Nephron progenitor cell (in vitro differentiated cells): ENCODE measurements at places on chromosomes 3 and 15.
A peak's percentile ranks its signal among the peaks of the same experiment; 100 is the strongest.

- peaks cover 30% of the 10 kb centered on the region for H3K4me1 ChIP-seq
- H3K36me3 ChIP-seq, result peaks cover 9% of the 10 kb centered on the region
- H3K27ac ChIP-seq, result no peak overlapping the region
- DNase-seq, result no peak
- no peak overlapping the region for H3K4me3 ChIP-seq
Observed at GRCh38 chr3:56123487-56123886, 344.8 kb downstream of the ERC2 start.

DNA sequence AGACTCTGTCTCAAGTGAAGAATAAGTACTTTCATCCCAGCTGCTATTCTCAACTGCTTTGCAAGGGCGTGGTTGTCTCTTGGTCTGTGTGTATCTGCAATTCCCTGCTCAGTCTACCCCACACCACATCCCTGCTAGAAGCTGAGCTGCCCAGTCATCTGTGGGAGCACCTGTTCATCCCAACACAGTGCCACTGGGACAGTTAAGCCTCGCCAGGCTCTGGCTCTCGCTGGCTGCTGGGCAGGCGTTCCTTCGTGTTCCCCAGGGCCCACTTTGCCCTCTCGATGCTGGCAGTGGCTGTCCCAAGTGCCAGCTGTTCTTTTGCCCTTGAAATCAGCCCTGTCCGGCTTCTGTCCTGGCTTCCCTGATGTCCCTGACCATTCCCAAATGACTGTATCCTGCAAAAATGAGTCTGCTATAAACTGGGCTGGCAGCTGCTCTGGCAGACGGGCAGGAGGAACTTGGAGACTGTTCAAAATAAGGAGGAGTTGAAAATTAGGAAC lies 91.6 kb upstream of the KLHL25 start:
- no peak overlapping the region for H3K27ac ChIP-seq
- H3K4me1 ChIP-seq, result peaks cover 13% of the 10 kb centered on the region
- no peak for DNase-seq
- H3K36me3 ChIP-seq, result no peaks in the 10 kb centered on the region

- no peak overlapping the region for H3K27ac ChIP-seq
- H3K27me3 ChIP-seq, result no peaks in the 10 kb centered on the region
- DNase-seq, result no peak
- H3K36me3 ChIP-seq, result no peaks in the 10 kb centered on the region
- no peak overlapping the region for H3K4me3 ChIP-seq
Observed at GRCh38 chr3:21274079-21274571, 476.9 kb downstream of the ZNF385D start.

DNA sequence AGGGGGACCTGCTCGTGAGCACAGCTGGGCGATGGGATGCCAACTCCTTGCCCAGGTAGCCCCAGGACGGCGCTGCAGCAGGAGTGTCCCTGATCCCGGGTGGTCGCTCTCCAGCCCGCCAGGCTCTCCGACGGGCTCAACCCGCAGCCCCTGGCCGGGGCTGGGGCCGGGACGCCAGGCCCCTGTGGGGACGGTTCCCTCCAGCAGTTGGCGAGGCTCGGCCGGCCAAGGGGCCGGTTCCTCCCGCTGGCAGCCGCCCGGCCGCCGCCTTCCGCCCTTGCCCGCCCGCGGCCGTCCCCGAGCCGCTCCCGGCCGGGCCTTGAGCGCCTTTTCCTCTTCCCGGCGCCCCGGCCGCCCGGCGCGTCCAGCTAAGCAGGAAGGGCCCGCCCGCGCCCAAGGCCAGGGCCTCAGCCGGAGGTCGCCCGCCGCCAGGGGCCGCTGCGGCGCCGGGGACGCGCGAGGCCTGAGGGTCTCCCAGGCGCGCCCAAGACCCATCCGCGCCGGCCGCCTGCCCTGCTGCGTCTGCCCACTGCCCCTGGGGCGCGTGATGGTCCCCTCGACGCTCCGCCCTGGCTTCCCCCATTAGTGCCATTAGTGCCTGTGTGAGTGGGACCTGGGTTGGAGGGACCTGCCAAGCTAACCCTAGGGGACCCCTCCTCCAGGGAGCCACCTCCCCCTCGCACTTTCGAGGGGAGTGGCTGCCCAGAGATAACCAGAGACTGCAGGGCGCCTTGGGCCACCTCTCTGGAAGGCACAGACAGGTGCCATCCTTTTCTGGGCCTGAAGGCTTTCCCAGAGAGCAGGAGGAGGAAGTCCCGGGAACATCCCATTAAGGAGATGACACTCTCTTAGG lies 106.4 kb downstream of the FBLN2 start:
- H3K27me3 ChIP-seq, result peaks cover 65% of the 10 kb centered on the region
- peak; percentile 92 for DNase-seq
- no peaks in the 10 kb centered on the region for H3K36me3 ChIP-seq
- H3K4me1 ChIP-seq, result peaks cover 36% of the 10 kb centered on the region
- H3K27ac ChIP-seq, result no peak overlapping the region

DNA sequence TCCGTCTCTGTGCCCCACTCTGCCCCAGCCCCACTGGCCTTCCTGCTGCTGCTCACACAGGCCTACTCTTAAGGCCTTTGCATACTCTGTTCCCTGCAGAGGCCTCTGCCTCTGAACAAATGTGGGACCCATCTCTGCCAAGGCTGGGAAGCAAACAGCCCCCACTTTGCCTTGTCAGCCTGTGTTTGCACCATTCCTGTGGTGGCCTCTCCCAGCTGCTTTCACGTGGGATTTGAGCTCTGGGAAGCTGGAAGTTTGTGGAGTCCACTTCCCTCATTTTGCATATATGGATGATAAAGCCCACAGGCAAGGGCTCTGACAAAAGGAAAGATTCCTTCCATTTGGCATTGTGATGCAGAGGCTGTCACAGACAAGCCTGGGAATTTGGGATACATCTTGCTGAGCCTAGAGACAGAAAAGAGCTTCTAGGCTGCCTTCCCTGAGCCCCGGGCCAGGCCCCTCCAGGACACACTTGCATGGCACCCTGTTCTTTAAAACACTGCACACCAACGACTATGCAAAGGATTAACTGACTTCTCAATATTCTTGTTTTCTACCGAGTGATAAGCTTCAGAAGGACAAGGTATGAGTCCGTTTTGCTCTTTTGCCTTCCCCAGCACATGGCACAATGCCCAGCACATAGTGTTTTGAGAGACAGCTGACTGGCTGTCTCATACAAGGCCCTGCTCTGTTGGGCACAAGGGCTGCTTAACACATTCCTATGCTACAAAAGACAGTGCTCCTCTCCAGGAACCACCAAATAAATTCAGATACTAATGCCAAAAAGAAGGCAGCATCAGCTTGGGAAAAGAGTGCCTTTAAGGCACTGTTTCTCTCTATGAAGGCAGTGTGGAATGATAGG lies 120.7 kb upstream of the TOPAZ1 start:
- no peak overlapping the region for H3K4me3 ChIP-seq
- DNase-seq, result no peak
- H3K36me3 ChIP-seq, result no peaks in the 10 kb centered on the region
- H3K4me1 ChIP-seq, result no peaks in the 10 kb centered on the region

GRCh38 chr15:90883526-90883975 lies 753 bp upstream of the FES start:
- no peak overlapping the region for H3K27ac ChIP-seq
- peaks cover 6% of the 10 kb centered on the region for H3K36me3 ChIP-seq
- DNase-seq, result no peak
- no peak overlapping the region for H3K4me3 ChIP-seq
- H3K4me1 ChIP-seq, result peaks cover 29% of the 10 kb centered on the region

GRCh38 chr3:66527246-66527645 lies 26.4 kb upstream of the LRIG1 start:
- H3K27ac ChIP-seq, result no peak overlapping the region
- peaks cover 6% of the 10 kb centered on the region for H3K36me3 ChIP-seq
- peaks cover 10% of the 10 kb centered on the region for H3K4me1 ChIP-seq
- no peak overlapping the region for H3K4me3 ChIP-seq
- peaks cover 24% of the 10 kb centered on the region for H3K27me3 ChIP-seq

GRCh38 chr3:48196611-48197010 lies 8.4 kb upstream of the CDC25A start:
- H3K27me3 ChIP-seq, result peaks cover 17% of the 10 kb centered on the region
- no peaks in the 10 kb centered on the region for H3K36me3 ChIP-seq
- no peak overlapping the region for H3K27ac ChIP-seq
- no peak overlapping the region for H3K4me3 ChIP-seq

DNA sequence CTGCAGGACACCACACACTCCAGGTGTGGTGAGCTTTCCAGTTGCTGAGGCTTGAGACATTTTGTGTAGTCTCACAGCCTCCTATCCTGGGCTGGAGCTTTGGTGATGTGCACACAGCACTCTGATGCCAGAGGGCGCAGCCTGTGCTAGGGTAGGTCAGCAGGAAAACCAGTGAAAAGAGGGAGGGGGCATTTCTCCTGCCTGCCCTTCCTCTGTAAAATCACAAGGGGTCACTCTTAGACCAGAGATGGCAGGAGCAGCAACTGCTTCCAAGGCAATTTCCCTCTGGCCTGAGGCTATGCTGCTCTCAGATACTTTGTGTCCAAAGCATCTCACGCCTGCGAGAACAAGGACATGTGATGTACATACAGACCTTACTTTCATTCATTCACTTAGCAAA lies 16.5 kb upstream of the MUSTN1 start:
- peaks cover 5% of the 10 kb centered on the region for H3K27me3 ChIP-seq
- peaks cover 16% of the 10 kb centered on the region for H3K36me3 ChIP-seq
- H3K4me1 ChIP-seq, result peaks cover 5% of the 10 kb centered on the region
- DNase-seq, result peak; percentile 44
- H3K27ac ChIP-seq, result no peak overlapping the region

DNA sequence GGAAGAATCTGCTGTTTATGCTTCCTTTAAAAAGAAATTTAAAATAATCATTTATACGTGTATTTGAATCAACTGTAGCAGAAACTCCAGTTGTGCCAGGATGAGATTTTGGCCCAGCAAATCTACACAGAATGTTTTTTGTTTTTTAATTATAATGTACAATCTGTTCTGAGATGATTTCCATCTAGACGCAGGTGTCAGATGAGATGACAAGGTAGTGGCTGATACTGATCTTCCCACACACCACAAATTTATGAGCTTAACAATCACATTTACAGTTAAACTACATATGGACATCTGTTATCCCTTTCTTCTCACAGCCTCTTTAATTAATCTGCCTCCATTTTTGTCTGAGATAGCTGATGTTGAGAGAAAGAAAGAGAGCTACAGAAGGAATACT lies 23.6 kb downstream of the DCLK3 start:
- H3K4me3 ChIP-seq, result no peak overlapping the region
- no peaks in the 10 kb centered on the region for H3K36me3 ChIP-seq
- H3K4me1 ChIP-seq, result no peaks in the 10 kb centered on the region
- DNase-seq, result no peak
- H3K27ac ChIP-seq, result no peak overlapping the region
- peaks cover 6% of the 10 kb centered on the region for H3K27me3 ChIP-seq

DNA sequence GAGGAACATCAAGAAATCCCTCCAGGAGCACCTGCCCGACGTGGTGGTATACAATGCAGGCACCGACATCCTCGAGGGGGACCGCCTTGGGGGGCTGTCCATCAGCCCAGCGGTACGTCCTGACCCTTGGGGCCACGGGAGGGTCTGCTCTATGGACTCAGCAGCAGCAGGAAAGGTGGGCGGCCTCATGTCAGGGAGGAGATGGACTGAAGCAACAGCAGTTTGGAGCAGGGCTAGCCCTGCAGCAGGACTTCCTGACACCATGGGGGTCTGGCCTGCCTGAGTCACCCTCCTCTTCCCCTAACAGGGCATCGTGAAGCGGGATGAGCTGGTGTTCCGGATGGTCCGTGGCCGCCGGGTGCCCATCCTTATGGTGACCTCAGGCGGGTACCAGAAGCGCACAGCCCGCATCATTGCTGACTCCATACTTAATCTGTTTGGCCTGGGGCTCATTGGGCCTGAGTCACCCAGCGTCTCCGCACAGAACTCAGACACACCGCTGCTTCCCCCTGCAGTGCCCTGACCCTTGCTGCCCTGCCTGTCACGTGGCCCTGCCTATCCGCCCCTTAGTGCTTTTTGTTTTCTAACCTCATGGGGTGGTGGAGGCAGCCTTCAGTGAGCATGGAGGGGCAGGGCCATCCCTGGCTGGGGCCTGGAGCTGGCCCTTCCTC lies 24.2 kb downstream of the HDAC11 start:
- peak overlapping the region; percentile 72 for H3K27ac ChIP-seq
- H3K4me3 ChIP-seq, result no peak overlapping the region
- no peaks in the 10 kb centered on the region for H3K27me3 ChIP-seq
- H3K4me1 ChIP-seq, result peaks cover 36% of the 10 kb centered on the region
- no peak for DNase-seq

DNA sequence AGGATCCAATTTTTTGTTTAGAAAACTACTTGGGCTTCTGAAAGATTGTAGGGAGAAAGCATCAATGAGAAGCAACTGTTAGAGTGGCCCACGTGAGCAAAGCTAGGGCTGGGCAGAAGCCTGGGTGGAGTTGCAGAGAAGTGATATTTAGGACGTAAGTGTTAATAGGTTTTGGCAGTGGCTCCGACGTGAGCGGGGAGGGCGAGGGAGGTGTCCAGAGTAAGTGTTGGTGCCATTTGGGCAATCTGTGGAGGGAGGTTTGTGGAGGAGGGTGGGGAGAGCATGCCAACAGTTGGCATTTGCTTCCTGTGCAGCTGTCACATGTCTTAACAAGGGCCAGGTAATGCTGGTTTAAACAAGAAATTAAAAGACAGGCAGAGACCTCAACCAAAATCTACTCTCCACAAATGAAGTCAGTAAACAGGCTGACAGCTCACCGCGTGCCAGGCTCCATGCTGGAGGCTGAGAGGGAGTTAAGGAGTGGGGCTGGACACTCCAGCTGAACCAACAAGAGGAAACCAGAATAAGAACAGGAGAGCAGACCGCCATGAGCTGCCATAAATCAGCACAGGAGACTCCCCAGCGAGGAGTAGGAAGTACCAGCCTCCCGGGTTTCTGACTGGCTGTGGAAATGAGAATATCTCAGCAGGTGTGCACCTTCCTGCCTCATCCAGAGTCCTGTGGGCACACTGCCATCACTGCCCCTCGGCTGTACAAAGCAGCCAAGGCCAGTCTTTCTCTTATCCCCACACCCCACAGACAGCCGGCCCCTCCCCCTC lies 232.6 kb downstream of the ABHD5 start:
- H3K36me3 ChIP-seq, result no peaks in the 10 kb centered on the region
- H3K4me1 ChIP-seq, result peaks cover 56% of the 10 kb centered on the region
- DNase-seq, result peak; percentile 43
- H3K4me3 ChIP-seq, result peak overlapping the region; percentile 41
- H3K27ac ChIP-seq, result peak overlapping the region; percentile 57

DNA sequence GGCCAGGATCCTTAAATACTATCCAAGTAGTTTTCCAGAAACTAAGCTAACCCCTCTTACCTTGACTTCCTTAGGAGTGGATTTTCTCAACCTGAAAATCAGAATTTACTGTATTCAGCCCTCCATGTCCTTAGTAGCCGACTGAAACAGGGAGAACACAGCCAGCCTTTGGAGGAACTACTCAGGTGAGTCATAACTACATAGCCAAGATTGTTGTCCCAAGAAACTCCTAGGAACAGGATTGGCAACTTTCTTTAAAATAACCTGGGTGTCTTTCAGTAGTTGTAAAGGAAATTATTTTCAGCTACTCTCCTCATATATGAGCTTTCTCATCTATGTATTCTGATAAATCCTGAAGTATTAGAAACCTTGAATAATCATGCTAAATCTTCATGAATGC lies 22.3 kb downstream of the FANCD2OS start:
- no peaks in the 10 kb centered on the region for H3K27me3 ChIP-seq
- DNase-seq, result no peak
- no peaks in the 10 kb centered on the region for H3K4me1 ChIP-seq
